ENCODE measurements at places on chromosomes 6 and 20. TPM values are rescaled to one million over a fixed set of nuclear protein-coding genes. Genes with fewer than 3 reads are reported as not detected.

ZNF133 gene
- 16.4 TPM for total RNA-seq

ADTRP gene
- total RNA-seq: 1.2 TPM

DNA sequence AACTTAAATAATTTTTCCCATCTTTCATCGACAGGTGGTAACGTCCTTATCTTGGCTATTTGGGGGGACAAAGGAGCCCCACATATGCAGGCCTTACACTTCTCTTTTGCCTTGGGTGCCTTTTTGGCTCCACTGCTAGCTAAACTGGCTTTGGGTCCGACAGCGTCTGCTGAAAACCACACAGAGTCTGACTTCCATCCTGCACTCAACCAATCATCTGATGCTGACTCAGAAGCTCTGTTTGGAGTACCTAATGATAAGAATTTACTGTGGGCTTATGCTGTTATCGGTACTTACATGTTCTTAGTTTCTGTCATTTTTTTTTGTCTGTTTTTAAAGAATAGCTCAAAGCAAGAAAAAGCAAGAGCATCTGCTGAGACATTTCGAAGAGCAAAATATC is 178.5 kb downstream of the SLC16A10 start:
- no peak for DNase-seq

GRCh38 chr20:36481380-36482043 is 59.8 kb upstream of the MYL9 start:
- DNase-seq: no peak

DNA sequence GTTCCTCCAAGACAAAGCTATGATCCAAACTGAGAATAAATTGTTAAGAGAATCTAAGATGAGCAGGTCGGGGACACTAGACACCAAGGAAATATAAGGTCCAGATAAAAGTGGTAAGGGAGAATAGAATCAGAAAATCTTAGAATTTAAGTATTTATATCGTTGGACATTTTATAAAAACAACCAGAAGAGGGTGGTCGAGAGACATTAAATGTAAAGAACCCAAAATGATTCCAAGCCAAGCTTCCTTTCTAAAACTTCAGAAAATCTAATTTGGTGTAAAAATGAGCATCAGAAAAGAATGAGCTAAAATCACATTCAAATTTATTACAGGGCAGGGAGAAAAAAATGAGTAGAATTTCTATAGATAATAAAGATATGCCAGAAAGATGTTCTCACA is 97.8 kb upstream of the OGFRL1 start:
- DNase-seq: peak; percentile 61

DNA sequence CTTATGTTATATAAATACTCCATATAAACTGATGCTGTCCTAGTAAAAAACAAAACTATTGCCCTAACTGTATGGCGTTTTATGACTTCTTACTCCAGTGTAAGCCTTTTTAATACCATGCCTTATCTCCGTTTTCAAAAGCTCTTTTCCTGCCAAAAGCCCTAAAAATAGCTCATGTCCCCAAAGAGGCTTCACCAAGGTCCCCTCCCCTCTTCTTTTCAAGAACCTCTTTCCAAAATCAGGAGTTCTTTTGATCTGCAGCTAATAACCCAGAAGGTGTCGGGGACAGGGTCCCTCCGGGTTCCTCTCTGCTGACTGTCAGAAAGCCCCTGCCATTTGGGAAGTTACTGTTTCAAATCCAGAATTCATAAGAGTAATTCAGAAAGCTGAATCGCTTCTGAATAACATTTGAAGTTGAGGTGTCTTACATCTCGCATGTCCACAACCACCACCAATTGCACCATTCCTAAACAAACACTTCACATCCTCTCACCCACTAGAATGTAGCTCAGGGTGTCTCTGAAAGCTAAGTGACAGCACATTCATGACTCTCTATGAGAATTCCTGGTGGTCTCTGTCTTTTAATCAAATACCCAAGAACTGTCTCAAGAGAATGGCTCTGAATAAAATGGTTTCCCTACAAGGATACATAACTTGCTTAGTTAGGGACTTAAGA is 13.3 kb downstream of the TASP1 start:
- no peak for DNase-seq

- peak; percentile 83 for DNase-seq
Observed at GRCh38 chr20:62267543-62267942, 29.2 kb downstream of the OSBPL2 start.

DNA sequence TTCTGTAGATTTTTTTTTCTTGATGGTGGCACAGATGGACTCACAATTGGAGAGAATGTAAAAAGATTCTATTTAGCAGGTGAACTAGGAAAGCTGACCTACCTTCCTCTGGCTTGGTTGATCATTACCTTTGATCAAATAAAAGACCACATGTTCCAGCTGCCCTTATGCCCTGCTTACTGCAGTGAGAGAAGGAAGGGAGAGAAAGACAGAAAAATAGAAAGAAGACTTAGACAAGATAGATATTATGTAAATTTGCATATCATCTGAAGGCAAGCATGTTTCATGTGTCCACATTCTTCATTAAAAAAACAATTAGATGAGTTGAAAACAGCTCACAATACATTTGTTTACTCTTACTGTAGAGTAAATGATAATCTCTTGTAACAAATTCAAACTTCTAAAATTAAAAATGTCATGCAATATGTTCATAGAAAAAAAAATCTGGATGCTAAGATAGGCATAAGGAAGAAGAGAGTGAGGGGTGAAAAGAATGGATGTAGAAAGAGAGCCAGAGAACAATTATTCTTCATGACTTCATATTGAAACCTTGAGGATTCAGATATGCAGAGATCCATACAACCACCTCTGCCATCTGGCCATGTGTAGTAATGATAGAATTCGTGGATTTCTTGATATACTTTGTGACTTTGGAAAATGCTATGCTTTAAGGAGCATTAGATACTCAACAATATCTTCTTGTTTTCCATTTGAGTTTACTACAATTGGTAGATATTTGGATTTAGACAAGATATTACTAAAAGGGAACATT is 71.7 kb downstream of the RFX6 start:
- no peak for DNase-seq
